Activated CD8-positive, alpha-beta memory T cell treated with anti-CD3 and anti-CD28 coated beads, Interleukin-2, amount 10 ng/mL, durations not matched to agents 7 days and 5 days (primary cell): ENCODE measurements at places on chromosomes 1 and 21. TPM values are rescaled to one million over a fixed set of nuclear protein-coding genes. Genes with fewer than 3 reads are reported as not detected.

GRCh38 chr21:19781881-19782652 lies 1216.1 kb upstream of the NCAM2 start:
- DNase-seq, result no peak
- no peaks in the 10 kb centered on the region for H3K4me1 ChIP-seq
- H3K4me3 ChIP-seq, result no peak overlapping the region

- no peaks in the 10 kb centered on the region for H3K27me3 ChIP-seq
- peaks cover 11% of the 10 kb centered on the region for H3K4me1 ChIP-seq
- H3K36me3 ChIP-seq, result no peaks in the 10 kb centered on the region
- no peak within 1 kb of the TSS for H3K4me3 ChIP-seq
These were observed at the start of gene KLHDC7A for GRCh38 chr1:18480315-18481189. TSS of gene KLHDC7A (plus strand) at chr1:18480930. CDS start at chr1:18480982, 52 bp downstream.

- H3K27ac ChIP-seq, result no peak overlapping the region
- peaks cover 44% of the 10 kb centered on the region for H3K36me3 ChIP-seq
- H3K27me3 ChIP-seq, result no peaks in the 10 kb centered on the region
- no peak for DNase-seq
These were observed 189.8 kb downstream of the CLIC6 start for GRCh38 chr21:34858559-34858958.

DNA sequence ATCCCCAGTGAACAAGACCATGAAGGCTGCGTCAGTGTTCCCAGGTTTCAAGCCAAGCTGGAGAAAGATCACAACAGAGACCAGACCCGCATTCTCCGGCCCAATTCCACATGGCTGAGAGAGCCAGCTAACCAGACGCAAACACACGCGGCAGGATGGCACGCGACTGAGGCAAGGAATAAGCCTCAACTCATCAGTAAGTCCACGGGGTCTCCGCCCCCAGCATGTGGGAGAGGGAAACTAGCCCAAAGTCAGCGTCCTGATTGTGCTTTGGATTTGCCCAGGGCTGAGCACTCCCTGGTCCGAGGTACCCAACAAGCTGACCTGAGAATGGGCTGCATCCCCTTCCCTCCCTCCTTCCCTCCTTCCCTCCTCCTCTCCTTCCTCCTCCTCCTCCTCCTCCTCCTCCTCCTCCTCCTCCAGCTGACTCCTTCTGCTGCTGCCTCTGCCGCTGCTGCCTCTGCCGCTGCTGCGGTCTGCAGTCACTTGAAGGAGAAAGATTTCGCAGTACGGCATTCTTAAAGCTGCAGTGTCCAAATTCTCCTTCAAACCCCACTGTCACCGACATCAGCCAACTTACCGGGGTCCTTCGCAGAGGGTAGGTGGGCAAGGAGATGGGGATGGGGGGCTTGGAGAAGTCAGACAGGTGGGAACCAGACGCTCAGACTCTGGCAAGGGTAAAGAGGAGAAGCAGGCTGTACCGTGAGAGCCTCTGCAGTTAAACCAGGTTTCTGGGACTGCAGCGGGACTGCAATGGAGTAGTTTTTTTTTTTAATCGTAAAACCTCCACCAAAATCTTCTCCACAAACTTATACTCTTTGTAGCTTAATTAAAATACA lies 33.0 kb upstream of the H6PD start:
- peak overlapping the region; percentile 31 for H3K4me3 ChIP-seq
- H3K36me3 ChIP-seq, result no peaks in the 10 kb centered on the region

DNA sequence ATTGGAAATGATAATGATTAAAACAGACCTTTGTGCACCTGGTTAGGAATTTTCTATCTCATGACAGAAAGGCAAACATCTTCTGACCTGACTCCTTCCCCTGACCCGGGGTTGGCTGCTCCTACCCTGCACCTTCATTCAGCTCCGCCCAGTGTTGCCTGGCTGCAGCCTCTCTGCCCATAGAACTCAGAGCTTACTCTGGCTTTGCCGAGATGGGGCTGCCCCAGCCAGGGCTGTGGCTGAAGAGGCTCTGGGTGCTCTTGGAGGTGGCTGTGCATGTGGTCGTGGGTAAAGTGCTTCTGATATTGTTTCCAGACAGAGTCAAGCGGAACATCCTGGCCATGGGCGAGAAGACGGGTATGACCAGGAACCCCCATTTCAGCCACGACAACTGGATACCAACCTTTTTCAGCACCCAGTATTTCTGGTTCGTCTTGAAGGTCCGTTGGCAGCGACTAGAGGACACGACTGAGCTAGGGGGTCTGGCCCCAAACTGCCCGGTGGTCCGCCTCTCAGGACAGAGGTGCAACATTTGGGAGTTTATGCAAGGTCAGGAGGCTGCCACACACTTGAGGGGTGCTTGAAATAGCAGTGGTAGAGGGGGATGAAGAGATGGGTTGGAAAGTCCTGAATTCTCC lies at the start of gene DIO1:
Gene DIO1 (plus strand): TSS at position 189 of the 638 bp plus-strand sequence. CDS start 24 bp downstream, at position 213.
- peaks cover 13% of the 10 kb centered on the region for H3K4me1 ChIP-seq
- H3K4me3 ChIP-seq, result no peak within 1 kb of the TSS
- no peak for DNase-seq
- H3K27me3 ChIP-seq, result peaks cover 6% of the 10 kb centered on the region
- H3K36me3 ChIP-seq, result no peaks in the 10 kb centered on the region

DNA sequence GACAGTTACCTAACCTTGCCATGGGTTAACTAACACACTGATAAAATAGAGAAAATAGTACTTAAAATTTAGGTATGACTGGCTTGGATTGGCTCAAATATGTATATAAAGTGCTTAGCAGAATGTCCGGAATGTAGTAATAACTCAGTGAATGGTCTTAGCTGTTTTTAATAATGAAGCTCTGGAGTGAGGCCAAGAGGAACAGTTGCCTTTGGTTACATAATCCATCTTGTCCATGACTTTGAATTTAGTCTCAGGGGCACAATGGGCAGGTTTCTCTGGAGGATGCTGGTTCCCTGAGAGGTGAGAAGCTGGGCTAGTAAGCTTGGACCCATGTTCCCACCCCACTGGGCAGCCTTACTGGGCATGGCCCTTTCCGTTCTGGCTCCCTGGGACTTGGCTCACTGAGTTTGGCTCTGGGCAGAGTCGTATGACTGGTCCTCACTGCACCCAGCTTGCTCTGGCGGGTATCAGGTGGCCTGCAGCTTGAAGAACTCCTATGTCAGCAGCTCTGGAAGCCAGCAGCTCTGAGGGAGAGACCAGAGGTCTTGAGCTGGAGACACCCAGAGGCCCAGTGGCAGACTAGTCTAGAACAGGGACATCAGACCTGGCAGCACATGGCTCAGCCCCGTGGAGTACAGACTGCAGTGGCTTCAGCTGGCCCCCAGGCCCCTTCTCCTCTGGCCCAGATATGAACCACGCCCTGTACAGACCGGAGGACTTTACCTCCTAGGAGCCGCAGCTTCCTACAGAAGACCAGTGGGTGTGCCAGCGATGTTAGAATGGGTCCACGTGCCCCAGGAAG lies 40.4 kb downstream of the TENT5C start:
- H3K27me3 ChIP-seq, result peaks cover 8% of the 10 kb centered on the region
- H3K4me1 ChIP-seq, result peaks cover 26% of the 10 kb centered on the region
- no peak overlapping the region for H3K4me3 ChIP-seq
- no peak overlapping the region for H3K27ac ChIP-seq

DNA sequence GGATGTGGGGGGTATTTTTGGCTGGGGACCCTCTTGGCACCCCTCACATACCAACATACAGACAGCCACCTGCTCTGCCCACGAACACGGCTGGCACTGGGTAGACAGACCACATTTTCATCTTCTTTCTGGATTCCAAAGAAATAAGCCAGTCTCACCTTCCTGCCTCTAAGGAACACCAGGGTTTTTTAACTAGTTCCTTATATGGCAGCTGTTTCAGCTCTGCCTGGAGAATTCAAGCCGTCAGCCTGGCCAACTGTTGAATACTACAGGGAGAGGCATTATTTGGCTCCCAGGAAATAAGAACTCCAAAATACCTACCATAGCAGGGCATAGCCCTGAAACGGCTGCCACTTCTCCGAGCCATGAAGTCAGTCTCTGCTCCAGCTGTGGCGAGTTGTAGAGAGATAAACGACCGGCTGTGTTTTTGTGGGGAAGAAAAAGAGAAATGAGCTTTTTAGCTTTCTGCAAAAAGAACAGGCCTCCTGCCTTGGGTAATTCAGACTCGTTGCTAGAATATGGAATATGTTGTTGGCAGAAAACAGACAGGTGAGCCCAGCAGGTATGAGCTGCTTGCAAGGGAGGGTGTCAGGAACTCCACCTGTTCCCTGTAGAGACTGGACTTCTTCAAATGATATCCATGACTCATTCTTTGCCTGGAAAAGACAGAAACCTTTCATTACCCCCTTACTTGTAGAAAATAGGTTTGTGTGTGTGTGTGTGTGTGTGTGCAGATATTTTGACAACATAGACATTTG lies 51.8 kb downstream of the MT1HL1 start:
- no peak overlapping the region for H3K27ac ChIP-seq
- no peaks in the 10 kb centered on the region for H3K4me1 ChIP-seq
- H3K36me3 ChIP-seq, result no peaks in the 10 kb centered on the region
- no peak for DNase-seq
- peaks cover 5% of the 10 kb centered on the region for H3K27me3 ChIP-seq

DNA sequence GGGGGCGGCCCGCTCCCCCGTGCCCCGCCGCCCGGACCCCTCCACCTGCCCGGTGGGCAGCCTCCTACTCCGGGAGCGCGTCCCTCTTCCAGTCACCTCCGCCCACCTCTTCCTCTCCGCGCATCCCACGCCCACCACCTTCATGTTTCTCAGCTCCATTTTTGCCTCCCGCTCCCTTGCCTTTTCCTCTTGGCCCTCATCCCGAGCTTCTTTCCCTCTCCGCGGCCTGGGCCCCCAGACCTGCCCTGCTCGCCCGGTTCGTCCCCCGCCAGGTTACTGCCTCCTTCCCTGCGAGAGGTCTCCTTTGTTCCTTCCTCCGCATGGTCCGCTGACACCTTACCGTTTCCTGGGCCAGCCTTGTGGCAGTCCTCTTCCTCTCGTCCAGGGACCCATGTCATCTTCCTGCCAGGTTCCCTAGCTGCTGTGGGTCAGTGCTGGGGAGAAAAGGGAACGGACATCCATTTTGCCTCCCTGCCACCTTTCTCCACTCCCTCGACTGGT lies 563 bp downstream of the QSOX1 start:
- peaks cover 24% of the 10 kb centered on the region for H3K4me1 ChIP-seq
- DNase-seq, result peak; percentile 54
- H3K4me3 ChIP-seq, result peak overlapping the region; percentile 90

DNA sequence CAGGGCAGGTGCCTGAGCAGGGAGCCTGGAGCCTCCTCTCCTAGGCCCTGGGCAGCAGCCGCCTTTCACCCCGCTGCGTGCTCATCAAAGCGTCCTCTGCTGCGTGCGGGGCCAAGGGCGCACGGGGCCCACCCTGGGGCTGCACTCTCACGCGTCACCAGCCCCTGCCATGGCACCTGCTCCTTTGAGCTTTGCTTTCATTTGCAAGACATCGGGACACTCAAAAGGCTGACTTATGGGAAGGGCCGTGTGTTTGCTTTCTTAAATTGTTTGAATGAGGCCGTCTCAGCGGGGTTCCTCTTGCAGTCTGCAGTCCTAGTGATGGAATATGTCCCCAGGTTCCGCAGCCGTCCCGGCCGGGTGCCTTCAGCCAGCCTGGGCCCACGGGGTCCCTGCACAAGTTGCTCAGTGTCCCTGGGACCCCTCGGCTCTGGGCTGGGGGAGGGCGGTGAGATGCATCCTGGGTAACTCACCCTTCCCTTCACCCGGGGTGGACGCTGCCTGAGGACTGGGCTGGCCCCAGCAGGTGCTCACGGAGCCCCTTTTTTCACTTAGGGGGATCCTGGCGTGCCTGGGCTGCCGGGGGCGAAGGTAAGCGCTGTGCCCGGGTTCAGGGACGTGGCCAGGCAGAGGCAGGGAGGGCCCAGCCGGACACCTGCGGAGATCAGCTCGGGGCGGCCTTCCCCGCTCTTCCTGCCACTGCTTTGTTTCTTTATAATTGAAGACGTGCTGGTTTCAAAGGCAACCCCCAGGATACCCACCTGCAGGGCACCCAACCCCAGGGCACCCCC lies 53.1 kb downstream of the SLC19A1 start:
- no peak overlapping the region for H3K27ac ChIP-seq
- DNase-seq, result no peak
- peaks cover 3% of the 10 kb centered on the region for H3K4me1 ChIP-seq
- no peak overlapping the region for H3K4me3 ChIP-seq
- H3K36me3 ChIP-seq, result no peaks in the 10 kb centered on the region

DNA sequence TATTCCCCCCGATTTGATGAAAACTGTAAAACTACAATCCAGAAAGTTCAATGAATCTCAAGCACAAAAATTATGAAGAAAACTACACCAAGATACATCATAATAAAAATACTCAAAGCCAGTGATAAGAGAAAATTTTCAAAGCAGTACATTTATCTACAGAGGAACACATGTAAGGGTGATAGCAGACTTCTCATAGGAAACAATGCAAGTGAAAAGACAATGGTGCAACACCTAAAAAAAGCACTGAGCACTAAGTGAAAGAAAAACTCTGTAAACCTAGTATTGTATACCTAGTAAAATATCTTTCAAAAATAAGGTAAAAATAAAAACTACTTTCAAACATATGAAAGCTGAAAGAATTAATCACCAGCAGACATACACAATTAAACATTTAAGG lies 76.1 kb upstream of the IRF2BP2 start:
- peaks cover 6% of the 10 kb centered on the region for H3K27me3 ChIP-seq
- peaks cover 4% of the 10 kb centered on the region for H3K36me3 ChIP-seq
- no peak overlapping the region for H3K27ac ChIP-seq
- no peaks in the 10 kb centered on the region for H3K4me1 ChIP-seq
- no peak for DNase-seq

DNA sequence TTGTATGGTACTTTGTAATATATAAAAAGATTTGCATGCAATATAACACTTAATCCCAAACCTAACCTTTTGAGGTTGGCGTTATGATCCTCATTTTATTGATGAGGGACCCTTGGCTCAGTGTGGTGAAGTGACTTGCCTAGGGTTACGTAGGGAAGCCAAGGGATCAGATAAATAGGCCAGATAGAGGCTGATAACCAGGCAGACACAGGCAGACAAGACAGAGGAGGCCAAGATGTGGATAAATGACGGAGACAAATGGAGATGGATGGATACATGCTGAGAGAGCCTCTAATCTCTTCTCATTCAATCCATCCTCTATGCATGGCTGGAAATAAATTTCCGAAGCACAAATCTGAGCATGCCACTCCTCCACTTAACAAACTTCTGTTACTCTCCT lies 136.9 kb upstream of the SPATA6 start:
- DNase-seq, result no peak
- no peaks in the 10 kb centered on the region for H3K4me1 ChIP-seq

- peak; percentile 61 for DNase-seq
- H3K27me3 ChIP-seq, result peaks cover 10% of the 10 kb centered on the region
- peak overlapping the region; percentile 96 for H3K4me3 ChIP-seq
- peaks cover 40% of the 10 kb centered on the region for H3K4me1 ChIP-seq
- H3K36me3 ChIP-seq, result peaks cover 6% of the 10 kb centered on the region
These were observed 646 bp downstream of the MAPKAPK2 start for GRCh38 chr1:206685334-206685768.

GRCh38 chr1:95730986-95731385 lies 497.0 kb downstream of the RWDD3 start:
- H3K4me3 ChIP-seq, result no peak overlapping the region
- DNase-seq, result no peak
- H3K36me3 ChIP-seq, result no peaks in the 10 kb centered on the region
- no peaks in the 10 kb centered on the region for H3K4me1 ChIP-seq
- no peaks in the 10 kb centered on the region for H3K27me3 ChIP-seq
- H3K27ac ChIP-seq, result no peak overlapping the region

GRCh38 chr1:25522031-25522655 lies 21.3 kb upstream of the LDLRAP1 start:
- H3K27ac ChIP-seq, result no peak overlapping the region
- H3K36me3 ChIP-seq, result no peaks in the 10 kb centered on the region
- no peak for DNase-seq
- no peak overlapping the region for H3K4me3 ChIP-seq
- H3K27me3 ChIP-seq, result no peaks in the 10 kb centered on the region

Gene ZMYND12
- 1.1 TPM for total RNA-seq

Gene RUNX3
- total RNA-seq, result 224 TPM

Gene MINDY1
- 7.0 TPM for total RNA-seq

Gene OLFML2B
- not detected for total RNA-seq
